ENCODE measurements at places on chromosomes 12 and 14.

DNA sequence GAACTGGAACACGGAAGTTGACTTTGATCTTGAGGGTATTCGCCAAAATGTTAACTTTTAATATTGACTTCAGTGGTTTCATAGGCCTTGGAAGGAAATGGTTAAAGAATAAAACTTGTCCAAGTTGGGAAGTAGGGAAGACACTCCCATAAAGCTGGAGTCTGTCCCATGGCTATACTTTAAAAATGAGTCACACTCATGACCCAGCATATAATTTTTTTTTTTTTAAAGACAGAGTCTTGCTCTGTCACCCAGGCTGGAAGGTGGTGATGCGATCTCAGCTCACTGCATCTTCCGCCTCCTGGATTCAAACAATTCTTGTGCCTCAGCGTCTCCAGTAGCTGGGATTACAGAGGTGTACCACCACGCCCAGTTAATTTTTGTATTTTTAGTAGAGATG lies 19.6 kb downstream of the TMPRSS12 start:
- DNase-seq = no peak

- no peak for DNase-seq
Observed at GRCh38 chr12:57539134-57539768, 7.7 kb downstream of the DCTN2 start.

- DNase-seq = no peak
Observed at GRCh38 chr12:88538250-88538649, 42.0 kb downstream of the KITLG start.

- no peak for DNase-seq
Observed at GRCh38 chr12:119615518-119616475, 22.2 kb downstream of the TMEM233 start.
